ENCODE measurements at places on chromosomes 4 and X.

GRCh38 chr4:144709159-144709558 is 63.2 kb downstream of the HHIP start:
- no peak for DNase-seq

DNA sequence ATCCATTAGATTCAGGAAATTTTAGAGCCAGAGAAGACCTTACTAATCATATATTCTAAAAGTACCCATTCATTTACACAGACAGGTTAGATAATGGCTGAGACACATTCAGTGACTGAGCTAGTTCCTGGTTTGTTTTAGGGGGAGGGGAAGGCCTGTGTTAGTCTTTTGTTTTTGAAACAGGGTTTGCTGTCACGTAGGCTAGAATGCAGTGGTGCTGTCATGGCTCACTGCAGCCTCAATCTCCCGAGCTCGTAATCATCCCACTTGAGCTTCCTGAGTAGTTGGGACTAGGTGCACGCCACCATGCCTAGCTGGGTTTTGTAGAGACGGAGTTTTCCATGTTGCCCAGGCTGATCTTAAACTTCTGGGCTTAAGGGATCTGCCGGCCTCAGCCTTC is 10.1 kb downstream of the RBPJ start:
- no peak for DNase-seq

DNA sequence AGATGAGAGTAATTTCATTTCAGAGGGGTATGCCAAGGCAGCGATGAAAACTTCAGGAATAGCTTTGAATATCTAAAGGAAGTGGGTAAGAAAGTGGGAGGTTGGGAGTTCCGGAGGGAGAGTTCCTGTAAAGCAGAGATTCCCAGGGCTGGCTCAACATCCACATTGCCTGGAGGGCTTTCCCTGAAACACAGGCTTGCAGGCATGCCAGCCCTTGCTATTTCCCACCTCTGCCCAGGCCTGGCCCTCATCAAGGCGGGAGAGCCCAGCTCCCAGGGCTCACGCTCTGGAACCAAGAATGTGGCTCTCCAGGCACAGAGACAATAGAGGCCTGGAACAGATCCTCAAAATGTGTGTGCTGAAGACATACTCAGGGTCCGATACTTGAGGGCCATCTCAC is 43.8 kb upstream of the CLDN34 start:
- no peak for DNase-seq

GRCh38 chrX:124426288-124427169 is 80.2 kb downstream of the SH2D1A start:
- DNase-seq, result no peak

- DNase-seq, result no peak
Measured at GRCh38 chr4:150149381-150149780, 71.1 kb downstream of the DCLK2 start.

- DNase-seq, result no peak
Measured at GRCh38 chr4:53059871-53060270, 197.8 kb downstream of the RASL11B start.

- DNase-seq, result no peak
Measured at GRCh38 chr4:114366368-114366767, 232.2 kb upstream of the UGT8 start.

DNA sequence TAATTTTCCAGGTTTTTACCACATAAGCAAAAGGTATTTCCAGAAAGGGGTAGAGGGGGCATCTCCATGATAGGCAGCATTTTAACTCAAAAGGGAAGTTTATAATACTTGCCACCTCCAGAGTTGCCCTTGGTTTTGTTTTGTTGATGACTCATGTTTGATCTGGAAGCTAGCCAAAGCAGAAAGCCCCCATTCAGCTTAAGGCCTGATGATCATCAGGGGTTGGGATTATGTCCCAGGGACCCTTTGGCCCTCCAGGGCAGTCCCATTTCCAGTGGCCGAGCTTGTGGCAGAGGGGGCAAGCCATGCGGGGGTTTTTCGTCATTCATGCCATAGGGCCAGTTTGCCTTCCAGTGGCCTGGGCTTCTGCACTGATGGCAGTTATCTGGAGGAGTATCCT is 143.0 kb upstream of the PLAC1 start:
- DNase-seq, result no peak

DNA sequence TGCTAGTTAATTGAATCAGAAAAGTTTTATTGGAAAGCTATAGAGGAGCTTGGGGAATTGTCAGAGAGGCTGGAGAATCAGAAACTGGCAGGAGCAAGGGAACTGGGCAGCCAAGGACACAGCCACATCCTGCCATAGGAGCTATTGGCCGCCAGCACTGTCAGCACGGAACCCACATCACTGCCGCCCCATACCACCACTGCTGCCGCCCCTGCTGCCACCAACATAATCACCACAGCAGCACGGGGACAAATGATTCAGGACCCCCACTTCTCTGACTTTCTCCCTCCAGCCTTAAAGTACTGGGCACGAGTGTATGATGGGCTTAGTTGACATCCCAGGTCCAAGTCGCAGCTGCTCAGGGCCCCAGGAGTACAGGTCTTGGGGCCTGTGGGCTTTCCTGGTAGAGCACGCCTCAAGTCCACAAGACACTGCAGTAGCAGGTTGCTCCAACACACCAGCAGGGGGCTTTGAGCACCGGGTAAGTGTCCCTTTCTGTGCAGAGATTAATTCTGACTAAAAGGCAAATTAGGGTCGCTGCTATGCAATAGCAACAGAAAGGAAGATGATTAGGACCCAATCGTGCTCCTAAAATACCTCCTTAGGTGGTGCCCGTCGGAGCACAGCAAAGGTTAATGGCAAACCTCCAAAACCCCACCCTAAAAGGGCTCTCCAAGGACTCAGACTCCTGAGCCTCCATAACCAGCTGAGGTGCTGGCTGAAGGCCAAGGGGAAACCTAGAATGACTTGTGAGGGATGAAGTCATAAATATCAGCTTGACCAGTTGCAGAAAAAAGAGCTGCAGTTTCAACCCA is 6.9 kb downstream of the PJA1 start:
- no peak for DNase-seq

DNA sequence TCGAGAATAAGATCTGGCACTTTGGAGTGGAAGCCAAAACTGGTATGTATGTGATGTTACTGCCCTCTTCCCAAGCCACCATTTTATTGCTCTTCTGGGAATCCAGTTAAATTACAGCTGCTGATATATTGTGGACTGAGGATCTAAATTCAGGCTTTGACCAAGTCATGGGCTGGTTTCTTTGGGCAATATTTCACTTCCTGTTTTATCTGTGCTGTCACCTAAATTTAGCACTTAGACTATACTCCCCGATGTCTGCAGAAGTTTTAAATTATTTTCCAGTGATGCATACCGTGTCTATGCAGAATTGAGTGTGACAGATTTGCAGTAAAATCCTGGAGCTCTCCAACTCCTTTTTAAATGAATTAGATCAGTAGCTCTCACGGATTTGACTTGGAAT is 100.0 kb downstream of the TEX13A start:
- no peak for DNase-seq

- DNase-seq, result no peak
Measured at GRCh38 chr4:24214796-24215195, 324.9 kb upstream of the PPARGC1A start.

DNA sequence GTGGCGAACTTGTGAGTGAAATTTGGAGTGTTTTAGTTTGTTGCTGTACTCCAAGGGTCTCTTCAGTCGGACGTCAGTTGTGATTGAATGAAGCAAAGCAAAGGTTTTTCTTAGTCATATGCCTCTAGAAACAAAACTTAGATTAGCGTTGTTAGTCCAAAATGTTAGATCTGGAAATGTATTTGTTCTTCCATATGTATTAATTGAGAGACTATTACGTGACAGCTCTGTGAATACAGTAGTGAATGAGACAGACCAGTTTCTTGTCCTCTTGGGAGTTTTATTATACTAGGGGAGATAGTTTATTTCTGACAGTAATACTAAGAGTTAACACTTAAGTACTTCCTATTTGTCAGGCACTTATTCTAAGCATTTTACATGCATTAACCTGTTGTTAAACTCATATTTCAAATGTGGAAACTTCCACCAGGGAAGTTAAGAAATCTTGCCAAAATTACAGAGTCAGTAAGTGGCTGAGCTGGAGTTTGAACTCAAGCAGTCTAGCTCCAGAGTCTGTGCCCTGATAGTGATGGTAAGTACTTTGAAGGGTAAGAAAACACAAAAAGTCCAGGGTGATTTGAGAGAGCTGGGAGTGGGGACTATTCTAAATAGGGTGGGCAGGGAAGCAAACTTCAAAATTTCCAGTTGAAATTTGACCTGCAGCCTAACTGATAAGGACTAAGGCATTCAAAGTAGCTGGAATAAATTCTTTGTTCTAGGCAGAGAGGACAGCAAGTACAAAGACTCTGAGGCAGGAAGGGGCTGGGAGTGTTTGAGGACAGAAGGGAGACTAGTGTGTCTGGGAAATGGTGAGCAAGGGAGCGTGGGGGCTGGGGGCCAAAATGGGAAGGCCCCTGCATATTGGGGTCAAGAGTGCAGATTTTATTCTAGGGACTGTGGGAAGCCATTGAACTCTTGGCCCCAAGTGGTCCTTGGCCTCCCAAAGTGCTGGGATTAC is 17.0 kb downstream of the ADD1 start:
- no peak for DNase-seq

DNA sequence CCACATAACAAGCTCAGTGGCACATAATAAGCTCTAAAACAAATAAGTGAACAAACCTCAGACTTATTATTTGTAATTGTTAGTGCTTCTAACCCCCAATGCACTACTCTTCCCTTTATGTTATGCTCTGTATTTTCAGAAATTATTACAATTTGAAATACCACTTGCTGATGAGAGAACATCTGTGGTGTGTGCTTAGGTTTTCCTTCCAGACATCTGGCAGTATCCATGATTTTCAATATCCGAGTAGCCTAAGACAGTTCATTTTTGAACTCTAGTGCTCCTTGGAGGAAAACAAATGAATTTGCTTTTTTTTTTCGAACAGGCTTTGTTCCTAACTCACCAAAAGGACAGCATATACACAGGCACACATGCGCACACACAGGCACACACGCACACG is 278.7 kb upstream of the CLNK start:
- DNase-seq, result no peak

GRCh38 chrX:116114999-116115398 is 55.5 kb upstream of the AGTR2 start:
- DNase-seq, result no peak

GRCh38 chrX:117839544-117839943 is 277.1 kb downstream of the KLHL13 start:
- no peak for DNase-seq

- DNase-seq, result no peak
Measured at GRCh38 chr4:67727124-67727850, 26.3 kb upstream of the UBA6 start.

GRCh38 chrX:133373386-133374079 is 41.8 kb downstream of the GPC4 start:
- no peak for DNase-seq

GRCh38 chr4:147833254-147833653 is 101.4 kb downstream of the ARHGAP10 start:
- DNase-seq, result no peak

DNA sequence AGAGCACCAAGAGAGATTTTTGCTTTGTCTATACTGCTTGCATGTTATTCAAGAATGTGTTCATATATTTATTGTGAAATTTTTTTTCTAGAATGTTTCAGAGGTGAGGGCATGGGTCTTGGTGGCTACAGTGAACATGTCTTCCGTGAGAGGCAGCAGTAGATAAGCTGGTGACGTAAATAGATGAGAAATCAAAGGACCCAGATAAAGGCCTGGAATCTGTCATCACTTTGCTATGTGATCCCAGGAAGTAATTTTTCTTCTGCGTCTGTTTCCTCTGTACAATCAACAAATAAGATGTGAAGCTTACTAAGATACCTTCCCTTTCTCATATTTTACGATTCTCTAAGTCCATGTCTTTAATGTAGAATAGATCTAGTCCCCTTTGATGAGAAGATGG is 129.1 kb downstream of the COL4A6 start:
- no peak for DNase-seq

DNA sequence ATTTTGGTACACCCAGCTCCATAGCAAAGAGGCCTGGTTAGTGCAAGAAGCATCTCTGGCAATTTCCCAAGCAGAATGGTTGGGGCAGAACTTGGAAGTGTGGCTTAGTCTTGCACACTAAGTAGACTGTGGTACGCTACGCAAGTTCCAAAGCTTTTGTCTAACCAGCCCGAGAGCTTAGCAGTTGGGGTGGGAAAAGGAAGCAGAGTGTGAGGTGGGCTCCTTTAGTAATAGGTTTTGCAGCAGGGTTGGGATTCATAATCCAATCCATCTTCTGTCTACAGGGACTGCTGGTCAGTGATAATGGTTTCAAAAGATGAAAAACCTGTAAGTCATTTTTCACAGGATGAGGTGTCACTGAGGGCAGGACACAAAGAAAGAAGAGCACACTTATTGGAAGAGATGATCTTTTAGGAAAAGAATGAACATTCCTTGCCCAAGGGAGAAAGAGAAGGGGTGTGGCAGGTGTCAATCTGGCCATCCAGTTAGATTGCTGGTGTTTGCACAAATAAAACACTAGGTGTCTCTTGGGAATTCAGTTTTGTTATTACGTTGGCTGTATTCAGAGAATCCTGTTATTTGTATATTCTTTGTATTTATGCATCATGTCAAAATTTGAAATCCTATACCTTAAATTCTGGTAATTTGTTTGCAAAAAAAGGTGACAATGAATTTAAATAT is 244.3 kb downstream of the GPAT3 start:
- DNase-seq, result no peak

- DNase-seq, result no peak
Measured at GRCh38 chr4:4981427-4981826, 37.8 kb downstream of the CYTL1 start.

DNA sequence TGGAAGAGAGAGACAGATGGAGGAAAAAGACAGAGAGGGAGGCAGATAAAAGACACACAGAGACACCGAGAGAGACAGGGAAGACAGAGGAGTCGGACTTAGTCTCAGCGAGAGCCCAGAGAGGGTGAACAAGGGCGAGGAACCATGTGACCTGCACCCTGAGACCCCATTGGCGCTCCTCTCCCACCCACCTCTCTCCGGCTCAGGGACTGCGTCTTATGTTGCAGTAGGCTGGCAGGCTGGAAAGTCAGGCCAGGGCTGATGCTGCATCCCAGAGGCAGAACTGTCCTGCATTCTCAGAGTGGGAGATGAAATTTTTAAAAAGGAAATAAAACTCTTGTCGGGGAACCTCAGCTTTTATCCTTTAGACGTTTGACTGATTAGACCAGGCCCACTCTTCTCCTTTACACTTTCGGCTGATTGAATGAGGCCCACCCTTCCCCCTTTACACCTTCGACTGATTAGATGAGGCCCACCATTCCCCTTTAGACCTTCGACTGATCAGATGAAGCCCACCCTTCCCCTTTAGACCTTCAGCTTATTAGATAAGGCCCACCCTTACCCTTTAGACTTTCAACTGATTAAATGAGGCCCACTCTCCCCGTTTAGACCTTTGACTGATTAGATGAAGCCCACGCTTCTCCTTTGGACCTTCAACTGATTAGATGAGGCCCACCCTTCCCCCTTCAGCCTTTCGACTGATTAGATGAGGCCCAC is 29.5 kb upstream of the IL3RA start:
- DNase-seq, result no peak

DNA sequence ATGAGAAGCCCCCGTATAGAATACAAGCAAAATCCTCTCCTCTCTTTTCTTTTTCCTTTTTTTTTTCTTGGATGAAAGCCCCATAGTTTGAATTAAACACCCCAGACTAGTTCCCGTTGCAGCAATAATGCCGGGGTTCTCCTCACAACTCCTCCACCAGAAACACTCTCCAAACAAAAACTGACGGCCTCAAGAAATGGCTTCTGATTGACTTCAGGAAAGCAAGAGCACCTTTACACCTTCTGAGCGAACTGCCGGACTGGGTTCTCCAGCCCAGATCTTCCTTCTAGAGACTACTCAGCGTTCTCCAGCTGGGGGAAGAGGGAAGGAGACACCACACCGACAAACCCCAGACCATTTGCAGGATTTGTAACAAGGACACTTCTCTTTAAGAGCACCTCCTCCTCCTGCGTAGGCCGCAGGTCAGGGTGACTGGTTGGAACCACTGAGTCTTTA is 4.0 kb downstream of the HAND2 start:
- DNase-seq, result no peak

All from activated effector memory CD4-positive, alpha-beta T cell treated with Interleukin-2 at 50 U/mL for 16 hours (primary cell).